Activated CD8-positive, alpha-beta memory T cell treated with anti-CD3 and anti-CD28 coated beads for 36 hours (primary cell): ENCODE measurements at places on chromosomes 7 and 10. TPM values are rescaled to one million over a fixed set of nuclear protein-coding genes. Genes with fewer than 3 reads are reported as not detected.

MSS51 gene
- total RNA-seq = 1.5 TPM

IPMK gene
- 11.3 TPM for total RNA-seq

NPY4R2 gene
- total RNA-seq = not detected

TMEM184A gene
- not detected for total RNA-seq

MALRD1 gene
- total RNA-seq = not detected

PILRA gene
- total RNA-seq = 0.30 TPM

SLC26A4 gene
- 5.6 TPM for total RNA-seq

CASD1 gene
- total RNA-seq = 20.7 TPM

MORN4 gene
- 3.6 TPM for total RNA-seq

RP9 gene
- total RNA-seq = 22.0 TPM

CALCR gene
- not detected for total RNA-seq

CHST3 gene
- 0.21 TPM for total RNA-seq

RRP12 gene
- 110 TPM for total RNA-seq

C7orf25 gene
- total RNA-seq = 5.6 TPM

NUTM2A gene
- total RNA-seq = 0.67 TPM

C10orf105 gene
- 0.15 TPM for total RNA-seq

PAX4 gene
- not detected for total RNA-seq

SPDYE2 gene
- 0.23 TPM for total RNA-seq

ASZ1 gene
- total RNA-seq = not detected

WEE2 gene
- total RNA-seq = not detected

DNA2 gene
- total RNA-seq = 49.7 TPM

ACTL6B gene
- not detected for total RNA-seq

SEMA3E gene
- total RNA-seq = not detected

OR2A42 gene
- not detected for total RNA-seq

RUFY2 gene
- total RNA-seq = 7.3 TPM

P4HA1 gene
- 51.9 TPM for total RNA-seq

NPY4R gene
- not detected for total RNA-seq

SPDYE6 gene
- not detected for total RNA-seq

BHLHA15 gene
- 0.36 TPM for total RNA-seq

AQP1 gene
- 0.25 TPM for total RNA-seq

PPP1R3A gene
- total RNA-seq = not detected

SPDYE8 gene
- not detected for total RNA-seq

USP54 gene
- total RNA-seq = 11.6 TPM

TUBAL3 gene
- not detected for total RNA-seq

HPSE2 gene
- total RNA-seq = not detected

LSM5 gene
- total RNA-seq = 124 TPM
